ENCODE measurements at places on chromosomes 3 and 15.
A peak's percentile ranks its signal among the peaks of the same experiment; 100 is the strongest.

DNA sequence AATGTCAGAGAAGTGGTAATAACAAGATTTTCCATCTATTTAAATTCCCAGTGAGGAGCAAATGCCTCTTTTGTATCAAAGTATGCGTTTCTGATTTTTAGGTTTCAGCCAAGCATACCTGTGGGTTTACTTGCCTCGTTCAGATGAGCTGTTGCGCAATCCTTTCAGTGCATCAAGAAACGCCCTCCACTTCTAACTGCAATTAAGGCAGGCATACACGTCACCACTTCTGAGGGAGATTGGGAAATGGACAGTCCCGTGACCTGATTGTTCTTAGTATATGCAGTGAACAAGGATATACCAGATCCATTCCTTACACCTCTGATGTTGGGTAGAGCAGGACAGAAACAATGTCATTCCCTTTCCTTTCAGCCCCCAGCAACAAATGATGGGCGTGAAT is 219.0 kb downstream of the ITPR1 start:
- no peak for DNase-seq

- DNase-seq = no peak
Observed at GRCh38 chr3:34346656-34347055, 548.2 kb downstream of the PDCD6IP start.

GRCh38 chr3:157045238-157045850 is 114.6 kb downstream of the CCNL1 start:
- DNase-seq = no peak

DNA sequence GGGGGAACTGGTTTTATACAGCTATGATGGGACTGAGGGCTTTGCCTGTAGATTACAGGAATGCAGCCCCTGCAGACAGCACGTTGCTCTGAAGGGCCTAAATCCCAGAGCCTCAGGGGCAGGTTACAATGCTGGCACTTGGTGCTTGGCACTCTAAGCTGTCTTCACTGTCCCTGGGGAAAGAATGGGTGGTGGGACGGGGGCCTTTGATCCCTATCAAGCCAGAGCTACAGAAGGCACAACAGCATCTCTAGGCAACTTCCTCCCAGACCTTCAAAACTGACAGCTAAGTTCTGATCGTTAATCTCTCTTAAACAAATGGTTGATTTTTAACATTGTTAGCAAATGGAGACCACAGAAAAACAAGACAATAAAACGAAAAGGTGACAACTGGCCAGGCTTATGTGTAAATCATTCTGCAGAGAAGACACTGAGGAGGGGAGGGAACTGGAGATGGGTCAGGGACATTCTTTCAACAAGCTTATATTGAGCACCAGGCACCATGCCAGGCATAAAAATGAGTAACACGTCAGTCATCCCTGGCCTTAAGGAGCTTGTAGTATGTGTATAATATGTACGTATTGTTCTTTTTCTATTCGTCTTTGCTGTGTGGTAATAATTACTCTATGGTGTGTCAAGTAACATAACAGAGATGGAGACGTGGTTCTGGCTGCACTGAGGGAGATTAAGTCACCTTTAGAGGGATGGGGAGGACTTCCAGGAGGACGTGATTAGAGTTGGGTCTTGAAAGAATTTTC is 49.1 kb downstream of the CA12 start:
- no peak for DNase-seq

GRCh38 chr3:152208439-152208838 is 60.3 kb upstream of the MBNL1 start:
- DNase-seq = no peak

- no peak for DNase-seq
Observed at GRCh38 chr15:61248790-61249189, 19.7 kb upstream of the RORA start.

GRCh38 chr15:65115086-65115485 is at the start of gene UBAP1L:
UBAP1L (minus strand) TSS chr15:65115200; CDS start chr15:65106215, 8,985 bp downstream.
- DNase-seq = no peak

- DNase-seq = peak; percentile 92
Observed at GRCh38 chr3:25427942-25428788, at the start of gene RARB. RARB (plus strand) TSS chr3:25428263; CDS start chr3:25428732, 469 bp downstream.

DNA sequence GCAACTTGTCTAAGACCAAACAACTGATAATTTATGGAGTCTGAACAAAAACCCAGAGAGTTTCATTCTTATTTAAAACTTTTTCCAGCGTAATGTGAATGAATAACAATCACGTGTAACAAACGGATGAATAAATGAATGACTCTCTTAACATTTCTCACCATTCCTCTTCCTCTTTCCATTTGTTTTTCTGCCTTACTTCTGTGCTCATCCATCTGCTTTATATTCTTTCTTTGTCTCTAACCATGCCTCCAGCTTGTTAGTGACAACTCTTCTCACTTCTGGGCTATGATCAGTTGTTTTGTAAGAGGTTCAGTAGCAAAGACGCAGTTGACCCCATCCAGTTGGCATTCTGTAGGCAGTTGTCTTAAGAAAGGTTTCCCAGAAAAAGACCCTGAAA is 133.7 kb upstream of the MB21D2 start:
- no peak for DNase-seq

DNA sequence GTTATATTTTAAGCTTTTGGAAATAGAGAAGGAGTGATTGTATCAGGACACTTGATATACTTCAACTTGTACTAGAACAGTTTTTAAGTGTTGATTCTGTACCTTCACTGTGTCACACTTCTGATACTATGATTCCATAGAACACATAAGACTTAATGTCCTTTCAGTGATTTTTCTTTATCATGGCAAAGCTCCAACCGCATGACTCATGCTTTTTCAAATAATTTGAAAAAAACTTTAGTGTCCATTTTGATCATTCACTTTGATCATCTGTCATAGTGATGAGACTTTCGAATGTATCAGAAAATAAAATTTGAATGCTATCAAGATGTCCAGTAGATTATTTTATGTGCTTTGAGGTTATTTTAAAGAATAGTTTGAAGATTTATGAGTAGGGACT is 32.0 kb downstream of the AP4E1 start:
- no peak for DNase-seq

GRCh38 chr15:48643206-48643605 is 2.3 kb downstream of the FBN1 start:
- no peak for DNase-seq

GRCh38 chr3:264394-265156 is 68.0 kb downstream of the CHL1 start:
- no peak for DNase-seq

DNA sequence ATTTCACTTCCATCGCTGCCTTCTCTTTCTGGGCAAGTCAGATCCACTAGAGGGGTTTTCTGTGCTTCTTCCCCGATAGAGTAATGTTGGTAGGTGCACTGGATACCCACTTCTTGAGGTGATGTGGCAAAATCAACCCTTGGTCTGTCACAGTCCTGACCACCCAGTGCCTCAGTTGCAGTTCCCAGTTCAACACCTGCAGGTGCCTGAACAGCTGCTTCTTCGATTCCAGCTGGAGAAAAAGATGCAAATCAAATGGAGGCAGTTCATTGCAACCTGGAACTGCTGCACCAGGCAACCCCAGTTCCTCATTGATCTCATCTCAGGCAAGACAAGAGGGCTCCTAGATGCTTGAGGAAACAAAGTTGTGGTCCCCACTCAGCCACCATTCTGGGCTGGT is 186.6 kb downstream of the UBE2E2 start:
- DNase-seq = no peak

GRCh38 chr15:69554279-69554961 is 101.8 kb downstream of the RPLP1 start:
- no peak for DNase-seq

GRCh38 chr15:63029676-63030075 is 12.9 kb upstream of the TPM1 start:
- DNase-seq = peak; percentile 57

- peak; percentile 7 for DNase-seq
Observed at GRCh38 chr3:38110314-38111050, 26.4 kb downstream of the ACAA1 start.

DNA sequence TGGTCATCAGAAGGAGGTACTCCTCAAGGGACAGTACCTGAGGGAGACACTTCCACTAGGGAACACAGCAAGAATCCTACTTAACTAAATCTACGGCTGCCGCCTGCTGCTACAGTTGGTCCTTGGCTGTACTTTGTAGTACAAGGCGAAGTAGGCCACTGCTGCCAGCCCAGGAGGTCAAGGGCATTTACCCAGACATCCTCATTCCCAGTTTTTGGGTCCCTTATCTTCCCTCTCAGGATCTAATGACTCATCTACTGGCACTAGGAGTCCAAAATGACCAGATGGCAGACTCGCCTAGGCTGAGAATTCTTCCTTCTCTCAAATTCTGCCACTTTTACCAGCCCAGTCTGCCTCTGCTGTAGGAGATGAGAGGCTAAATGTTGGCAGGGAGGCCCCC is 27.1 kb upstream of the LAMP3 start:
- DNase-seq = no peak

DNA sequence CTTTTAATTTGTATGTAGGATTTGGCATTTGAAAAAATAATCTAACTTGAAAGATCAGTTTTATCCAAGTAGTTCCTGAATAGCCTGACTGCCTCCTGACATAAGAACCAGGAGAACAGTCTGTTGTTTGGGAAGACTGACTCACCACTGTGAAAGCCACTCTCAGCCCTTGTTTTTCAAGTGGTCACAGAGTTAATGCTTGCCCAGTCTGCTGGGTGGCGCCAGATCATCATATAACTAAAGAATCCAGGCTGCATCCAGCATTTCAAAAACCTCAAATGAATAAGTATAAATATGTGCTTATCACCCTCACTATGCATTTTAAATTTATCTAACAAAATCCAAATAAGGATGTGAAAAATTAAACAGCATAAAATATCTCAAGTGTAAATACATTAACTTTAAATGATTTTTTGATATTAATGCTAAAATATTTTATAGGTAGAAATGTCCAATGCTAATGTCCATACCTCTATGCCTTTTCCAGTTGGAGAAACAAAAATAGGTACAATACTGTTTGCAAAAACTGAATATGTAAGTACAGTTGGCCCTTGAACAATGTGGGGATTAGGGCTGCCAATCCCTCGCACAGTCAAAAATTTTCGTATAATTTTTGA is 26.9 kb upstream of the ZBBX start:
- peak; percentile 68 for DNase-seq

DNA sequence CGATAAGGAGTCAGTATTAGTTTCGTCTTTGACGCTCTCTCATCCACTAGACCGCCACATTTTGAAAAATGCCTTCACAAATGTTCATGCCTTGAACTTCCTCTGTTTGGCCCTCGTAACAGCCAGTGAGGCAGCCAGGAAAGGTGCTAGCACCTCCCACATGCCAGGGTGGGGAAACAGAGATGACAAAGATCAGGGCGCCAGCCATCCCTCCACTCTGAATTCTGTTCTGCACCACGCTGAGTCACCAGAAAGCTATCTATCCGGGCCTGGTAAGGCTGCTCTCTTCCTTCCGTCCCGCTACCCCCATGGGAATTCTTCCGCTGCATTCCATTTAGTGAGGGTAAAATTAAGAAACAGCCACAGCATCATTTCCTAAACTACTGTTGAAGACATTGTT is 31.3 kb upstream of the BCL2L10 start:
- DNase-seq = no peak

DNA sequence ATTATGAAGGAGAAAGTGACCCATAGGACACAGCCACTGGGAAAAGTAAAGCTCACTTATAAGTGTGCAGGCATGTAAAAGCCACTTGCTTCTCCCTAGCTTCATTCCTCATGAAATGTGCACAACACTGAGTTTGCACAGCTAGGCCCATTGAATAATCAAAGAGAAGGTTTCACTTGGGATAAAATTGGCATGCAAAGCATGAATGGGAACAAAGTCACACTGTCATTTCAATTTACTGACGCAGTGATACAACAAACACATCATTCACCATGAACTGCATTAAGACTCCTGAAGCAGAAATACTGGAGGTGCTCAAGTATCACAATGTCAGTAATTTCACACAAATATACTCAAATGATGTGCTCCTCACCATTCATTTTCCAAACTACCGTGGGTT is 61.1 kb downstream of the KCNMB2 start:
- no peak for DNase-seq

DNA sequence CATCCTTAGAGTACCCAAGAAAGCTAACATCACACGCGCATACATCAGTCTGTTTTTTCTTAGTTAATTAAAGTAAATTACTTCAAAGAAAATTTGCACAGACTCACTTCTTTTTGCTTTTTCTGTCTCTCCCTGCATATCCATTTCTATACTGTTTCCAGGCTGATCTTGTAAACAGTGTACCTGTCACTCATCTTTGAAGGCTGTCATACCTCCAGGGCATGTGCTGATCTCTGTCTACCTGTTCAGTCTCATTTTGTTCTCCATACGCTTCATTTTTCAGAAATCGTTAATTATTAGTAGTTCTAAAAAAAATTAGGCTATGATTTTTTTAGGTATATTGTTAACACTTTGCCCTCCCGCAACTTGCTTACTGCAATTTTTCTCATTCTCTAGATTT is 313.9 kb upstream of the ROBO2 start:
- no peak for DNase-seq

DNA sequence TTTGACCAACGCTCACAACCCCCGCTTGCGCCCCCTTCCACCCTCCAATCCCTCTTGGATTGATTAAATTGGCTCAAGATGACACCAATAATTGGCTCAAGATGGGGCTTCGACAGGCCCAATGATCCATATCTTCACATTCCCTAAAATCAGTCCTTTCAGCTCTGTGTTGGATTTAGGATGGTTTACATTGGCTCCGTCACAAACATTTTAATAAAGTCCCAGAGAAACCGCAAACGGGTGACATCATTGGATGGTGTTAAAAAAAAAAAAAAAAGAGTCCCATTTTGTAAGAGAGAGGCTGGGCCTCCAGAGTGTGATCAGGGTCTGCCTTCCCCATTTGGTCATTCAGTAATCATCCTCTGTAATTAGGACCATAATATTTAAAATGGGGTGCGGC is 113.4 kb upstream of the MRPS22 start:
- DNase-seq = no peak

GRCh38 chr3:49181351-49181750 is 10.0 kb downstream of the KLHDC8B start:
- DNase-seq = no peak

DNA sequence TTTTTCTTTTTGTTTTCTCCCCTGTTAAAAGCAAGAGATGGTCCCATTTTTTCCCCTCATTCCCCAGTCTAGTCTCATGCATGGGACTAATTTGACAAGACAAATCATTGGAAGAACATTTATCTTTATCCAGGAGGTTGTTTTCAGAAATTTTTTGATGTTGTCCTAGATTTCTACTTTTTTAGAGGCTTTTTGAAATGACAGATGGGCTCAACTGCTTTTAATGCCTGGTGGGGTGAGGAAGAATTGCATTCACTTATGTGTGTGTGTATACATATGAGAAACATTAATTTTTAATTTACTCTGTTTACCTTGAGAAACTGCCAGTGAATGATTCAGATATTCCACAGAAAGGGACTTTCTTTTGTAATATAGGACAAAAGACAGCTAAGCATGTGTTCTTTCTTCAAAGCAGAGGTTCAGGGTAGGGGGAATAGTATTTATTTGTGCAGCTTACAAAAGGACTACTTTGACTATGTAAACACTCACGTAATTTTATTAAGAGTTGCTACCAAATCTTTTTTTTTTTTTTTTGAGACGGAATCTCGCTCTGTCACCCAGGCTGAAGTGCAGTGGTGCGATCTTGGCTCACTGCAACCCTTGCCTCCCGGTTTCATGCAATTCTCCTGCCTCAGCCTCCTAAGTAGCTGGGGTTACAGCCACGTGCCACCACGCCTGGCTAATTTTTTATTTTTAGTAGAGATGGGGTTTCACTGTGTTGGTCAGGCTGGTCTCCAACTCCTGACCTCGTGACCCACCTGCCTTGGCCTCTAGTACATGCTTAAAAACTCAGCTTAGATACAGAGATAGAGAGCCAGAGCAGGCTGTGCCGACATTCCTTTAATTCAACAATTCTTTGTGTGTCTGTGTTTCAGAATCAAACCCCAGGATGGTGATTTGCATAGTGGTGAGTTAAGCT is 130.1 kb upstream of the RARB start:
- no peak for DNase-seq
